ENCODE measurements at places on chromosomes 11 and 22.

DNA sequence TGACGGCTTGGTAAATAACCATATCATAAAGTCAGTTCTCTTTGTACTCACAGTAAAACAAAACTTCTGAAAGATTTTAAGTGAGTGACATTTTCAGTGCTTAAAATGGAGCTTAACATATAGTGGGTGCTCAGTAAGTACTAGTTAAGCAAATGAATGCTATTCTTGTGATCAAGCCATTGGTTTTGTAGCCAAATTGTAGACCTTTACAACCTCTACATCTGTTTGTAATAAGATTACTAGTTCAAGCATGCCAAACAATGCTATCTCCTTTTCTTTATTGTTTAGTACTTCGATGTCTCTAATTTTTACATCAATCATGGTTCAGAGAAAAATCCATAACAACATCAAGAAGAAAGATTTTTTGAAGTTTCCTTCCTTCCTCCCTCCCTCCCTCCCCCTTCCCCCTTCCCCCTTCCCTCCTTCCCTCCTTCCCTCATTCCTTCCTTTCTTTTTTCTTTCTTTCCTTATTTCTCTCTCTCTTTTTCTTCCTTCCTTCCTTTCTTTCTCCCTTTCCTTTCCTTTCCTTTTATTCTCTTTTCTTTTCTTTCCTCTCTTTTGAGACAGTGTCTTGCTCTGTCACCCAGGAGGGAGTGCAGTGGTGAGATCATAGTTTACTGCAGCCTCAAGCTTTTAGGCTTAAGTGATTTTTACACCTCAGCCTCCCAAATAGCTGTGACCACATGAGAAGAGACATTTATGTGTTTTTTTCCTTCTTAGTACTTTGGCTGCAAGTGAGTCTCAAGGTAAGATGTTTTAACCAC, 5.7 kb upstream of the OR51B4 start:
- no peak for DNase-seq

DNA sequence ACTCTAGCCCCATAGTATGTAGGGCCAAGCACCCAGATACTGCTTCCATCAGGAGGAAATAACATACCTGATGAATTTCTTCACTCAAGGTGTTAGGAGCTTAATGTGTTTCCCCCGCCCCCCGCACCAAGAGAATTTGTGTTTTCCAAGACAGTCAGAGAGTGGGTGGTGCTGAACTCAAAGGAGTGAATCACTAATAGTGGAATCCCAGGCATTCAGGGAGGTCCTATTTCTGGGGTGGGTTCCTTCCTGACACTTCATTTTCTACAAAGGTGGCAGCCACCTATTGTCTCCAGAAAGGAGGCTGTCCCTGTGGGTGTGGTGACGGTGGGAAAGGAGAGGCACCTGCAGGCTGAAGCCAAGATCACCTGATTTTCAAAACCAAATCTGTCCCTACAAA, 50.8 kb upstream of the ELF5 start:
- peak; percentile 75 for DNase-seq

GRCh38 chr11:71339396-71339881, 87.1 kb upstream of the SHANK2 start:
- DNase-seq = peak; percentile 90

DNA sequence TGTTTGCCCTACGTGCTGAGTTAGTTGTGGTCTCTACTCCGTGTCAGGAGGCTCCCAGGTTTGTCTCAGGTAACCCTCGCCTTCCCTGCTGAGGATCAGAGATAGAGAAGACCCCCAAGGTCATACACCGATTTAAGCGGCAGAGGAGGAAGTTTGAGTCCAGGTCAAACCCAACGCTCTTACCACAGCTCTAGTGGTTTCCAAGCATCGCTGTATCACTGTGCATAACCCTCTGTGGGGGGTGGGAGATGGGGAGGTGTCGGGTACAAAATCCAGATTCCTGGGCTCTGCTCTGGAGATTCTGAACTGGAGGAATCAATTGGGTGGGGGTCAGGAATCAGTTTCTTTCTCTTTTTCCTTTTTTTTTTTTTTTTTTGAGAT, 627 bp downstream of the DNAJC4 start:
- DNase-seq = no peak

DNA sequence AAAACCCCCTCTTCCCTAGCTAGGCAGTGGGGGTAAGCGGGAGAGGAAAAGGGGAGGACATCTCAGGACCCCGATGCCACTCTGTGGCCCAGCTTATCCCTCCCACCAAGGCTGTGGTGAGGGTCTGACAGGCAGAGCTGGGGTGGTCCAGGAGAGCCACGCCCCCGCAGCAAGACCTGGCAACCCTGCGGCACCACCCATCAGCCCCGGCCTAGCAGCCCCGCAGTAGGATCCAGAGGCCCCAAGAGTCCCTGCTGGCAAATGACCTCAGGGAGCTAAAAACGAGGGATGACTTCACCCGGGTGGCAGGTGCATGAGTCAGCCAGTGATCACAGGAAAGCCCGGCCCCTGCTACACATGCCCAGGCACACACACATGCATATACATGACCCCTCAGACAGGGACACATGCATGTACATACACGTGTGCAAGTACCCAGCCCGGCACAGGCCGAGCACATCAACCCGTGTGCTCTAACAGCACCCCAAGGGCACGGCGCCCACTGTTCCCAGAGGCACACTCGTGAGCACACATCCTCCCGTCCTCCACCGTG, 32.3 kb downstream of the ARVCF start:
- peak; percentile 96 for DNase-seq

DNA sequence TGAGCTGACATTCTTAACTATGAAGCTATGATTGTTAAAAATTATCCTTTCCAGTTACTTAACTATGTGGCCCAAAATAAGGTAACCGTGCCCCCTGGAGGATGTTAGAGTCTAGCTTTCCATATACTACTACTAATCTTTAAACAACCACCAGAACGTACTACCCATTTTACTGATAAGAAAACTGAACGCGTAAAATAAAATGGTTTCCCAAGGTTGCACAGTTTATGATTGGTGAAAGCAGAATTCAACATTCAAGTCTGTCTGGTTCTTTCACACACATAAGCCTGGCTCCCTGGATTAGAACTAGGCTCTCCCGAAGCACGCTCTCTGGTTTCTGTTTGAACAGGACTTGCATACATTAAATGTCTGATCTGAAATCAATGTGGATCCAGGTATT, 437.8 kb upstream of the CCDC90B start:
- DNase-seq = peak; percentile 59

DNA sequence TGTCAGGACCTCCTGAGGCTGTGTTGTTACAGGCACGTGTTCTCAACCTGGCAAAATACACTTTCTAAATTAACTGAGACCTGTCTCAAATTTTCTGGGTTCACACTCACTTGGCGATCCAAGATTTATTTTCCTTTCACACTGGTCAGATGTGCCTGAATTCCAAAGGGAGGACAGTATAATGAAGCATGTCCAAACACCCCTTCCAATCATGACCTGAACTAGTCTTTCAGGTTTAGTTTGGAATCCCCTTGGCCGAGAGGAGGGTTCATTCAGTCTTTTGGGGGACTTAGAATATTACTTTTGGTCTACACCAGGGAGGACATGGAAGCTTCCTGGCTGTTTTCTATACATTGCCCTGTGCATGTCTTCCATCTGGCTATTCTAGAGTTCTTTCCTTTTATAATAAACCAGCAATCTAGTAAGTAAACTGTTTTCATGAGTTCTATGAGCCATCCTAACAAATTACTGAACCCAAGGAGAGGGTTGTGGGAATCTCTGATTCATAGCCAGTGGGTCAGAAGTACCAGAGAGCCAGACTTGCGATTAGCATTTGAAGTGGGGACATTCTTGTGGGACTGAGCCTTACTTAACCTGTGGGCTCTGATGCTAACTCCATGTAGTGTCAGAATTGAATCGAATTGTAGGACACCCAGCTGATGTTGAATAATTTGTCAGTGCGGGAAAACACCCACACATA, 14.8 kb upstream of the TMEM216 start:
- DNase-seq = peak; percentile 55

- peak; percentile 73 for DNase-seq
Measured at GRCh38 chr11:74611369-74611861, 19.0 kb downstream of the POLD3 start.

DNA sequence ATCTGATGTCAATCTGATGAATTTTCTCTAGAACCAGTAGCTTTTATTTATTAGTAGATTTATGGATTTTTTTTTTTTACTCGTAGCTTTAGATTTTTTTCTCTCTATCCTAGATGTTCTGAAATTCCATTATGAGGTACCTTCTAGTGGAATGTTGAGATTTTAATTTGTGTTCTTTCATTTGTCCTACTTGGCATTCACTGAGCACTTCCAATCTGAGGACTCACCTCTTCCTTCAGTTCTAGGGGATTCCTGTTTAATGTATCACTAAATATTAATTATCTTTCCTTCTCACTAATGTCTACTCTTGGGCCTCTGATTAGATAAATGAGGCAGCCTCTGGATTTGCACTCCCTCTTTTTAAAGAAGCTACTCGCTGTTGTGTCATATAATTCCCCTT, 40.2 kb upstream of the WNT7B start:
- no peak for DNase-seq

DNA sequence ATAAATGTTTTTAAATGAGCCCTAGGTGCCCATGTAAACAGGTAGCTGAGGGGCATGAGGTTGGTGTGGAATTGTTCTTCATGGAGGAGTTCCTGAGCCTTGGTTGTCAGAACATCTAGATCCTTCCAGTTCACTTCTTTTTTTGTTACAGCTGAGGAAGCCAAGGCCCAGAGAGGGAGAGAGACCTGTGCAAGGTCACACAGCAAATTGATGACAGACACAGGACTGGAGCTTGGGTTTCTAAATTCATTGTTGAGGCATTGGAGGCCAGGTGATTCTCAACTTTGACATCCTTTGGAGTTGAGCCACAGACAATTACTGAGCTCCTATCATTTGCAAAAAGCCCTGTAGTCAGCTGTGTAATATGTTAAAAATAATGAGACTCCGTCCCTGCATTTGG, 73.1 kb upstream of the CRYBB3 start:
- no peak for DNase-seq

- no peak for DNase-seq
Measured at GRCh38 chr11:19718051-19718450, 5.4 kb downstream of the NAV2 start.

DNA sequence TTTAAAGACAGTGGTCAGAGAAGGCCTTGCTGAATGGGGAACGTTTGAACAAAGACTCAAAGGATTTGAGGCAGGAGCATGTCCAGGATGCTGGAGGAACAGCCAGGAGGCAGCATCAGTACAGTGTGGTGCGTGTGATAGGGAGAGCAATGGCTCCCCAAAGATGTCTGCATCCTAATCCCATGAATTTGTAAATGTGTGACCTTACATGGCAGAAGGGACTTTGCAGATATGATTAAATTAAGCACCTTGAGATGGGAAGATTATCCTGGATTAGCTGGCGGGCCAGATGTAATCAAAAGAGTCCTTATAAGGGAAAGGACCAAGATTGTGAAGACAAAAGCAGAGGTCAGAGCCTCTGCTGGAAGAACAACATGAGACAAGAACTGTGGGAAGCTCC, 24.6 kb upstream of the FAT3 start:
- DNase-seq = no peak

GRCh38 chr11:18065572-18065971, 19.5 kb upstream of the TPH1 start:
- peak; percentile 79 for DNase-seq

DNA sequence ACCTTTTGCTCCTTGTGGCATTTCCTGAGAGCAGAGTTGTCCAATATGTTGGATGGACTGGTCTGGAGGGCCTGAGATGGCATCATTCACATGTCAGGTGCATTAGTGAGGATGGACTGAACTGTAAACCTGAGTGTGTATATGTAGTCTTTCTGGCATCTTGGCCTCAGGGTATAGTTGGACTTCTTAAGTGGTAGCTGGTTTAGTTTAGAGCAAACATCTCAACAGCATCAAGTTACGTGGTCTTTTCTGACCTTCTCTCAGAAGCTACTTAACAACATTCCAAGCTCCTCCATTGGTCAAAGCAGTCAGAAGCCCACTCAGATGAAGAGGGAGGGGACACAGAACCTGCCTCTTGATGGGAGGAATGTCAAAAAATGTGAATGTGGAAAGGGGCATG, 829.9 kb downstream of the METTL15 start:
- no peak for DNase-seq

- no peak for DNase-seq
Measured at GRCh38 chr11:123580137-123580536, 74.3 kb downstream of the SCN3B start.

- no peak for DNase-seq
Measured at GRCh38 chr22:27551402-27551801, 250.2 kb downstream of the MN1 start.

- peak; percentile 96 for DNase-seq
Measured at GRCh38 chr22:42990131-42990838, 24.7 kb downstream of the PACSIN2 start.

- DNase-seq = no peak
Measured at GRCh38 chr11:67613313-67613959, 6.7 kb downstream of the NDUFV1 start.

GRCh38 chr22:45895436-45896152, 81.4 kb downstream of the WNT7B start:
- DNase-seq = no peak

DNA sequence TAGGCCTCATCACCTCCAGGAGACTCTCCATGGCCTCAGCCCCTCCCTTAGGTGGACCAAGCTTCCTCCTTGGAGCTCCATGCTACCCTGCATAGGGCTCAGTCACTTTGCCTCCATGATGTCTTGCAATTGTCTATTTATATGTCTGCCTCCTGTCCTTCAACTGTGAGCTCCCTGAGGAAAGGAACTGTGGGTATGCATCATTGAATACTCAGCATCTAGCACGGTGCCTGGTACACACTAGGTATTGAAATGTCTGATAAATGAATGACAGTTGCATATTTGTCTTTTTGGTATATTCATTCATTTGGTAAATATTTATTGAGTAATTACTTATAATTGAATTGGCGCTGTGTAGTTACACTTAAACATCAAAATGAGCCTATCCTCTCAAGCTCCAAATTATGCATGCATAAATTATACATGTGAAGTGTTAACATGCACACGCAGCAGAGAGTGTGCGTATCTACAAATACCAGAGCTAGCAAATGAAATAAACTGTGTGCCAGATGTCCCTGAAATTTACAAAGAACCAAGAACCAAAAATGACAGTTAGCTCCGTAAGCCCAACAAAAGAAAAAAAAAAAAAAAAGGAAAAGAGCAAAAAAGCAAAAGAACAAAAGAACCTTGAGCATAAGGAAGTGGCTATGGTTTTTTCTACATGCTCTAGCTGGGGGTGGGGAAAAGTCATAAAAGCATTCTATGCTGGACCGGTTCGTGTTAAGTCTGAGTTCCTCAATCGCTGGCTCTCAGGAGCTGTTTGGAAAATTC, 25.2 kb downstream of the GRAP2 start:
- DNase-seq = no peak

DNA sequence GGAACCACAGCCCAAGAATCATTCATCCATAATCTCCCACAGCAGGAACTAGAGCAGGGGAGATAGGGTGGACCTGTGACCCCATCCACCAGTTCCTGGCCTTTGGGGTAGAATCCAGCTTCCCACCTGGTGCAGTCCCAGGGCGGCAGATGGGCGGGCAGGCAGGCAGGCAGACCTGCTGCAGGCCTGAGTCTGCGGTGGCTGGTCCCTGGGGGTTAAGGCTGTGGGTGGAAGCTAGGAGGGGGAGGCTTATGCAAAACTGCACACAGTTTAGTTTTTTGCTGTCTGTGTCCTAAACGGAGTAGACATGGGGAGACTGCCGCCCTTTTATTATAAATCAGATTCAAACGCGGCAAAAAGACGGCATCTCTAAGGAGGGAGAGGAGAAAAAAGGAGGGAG, 4.5 kb upstream of the NEFH start:
- no peak for DNase-seq

GRCh38 chr11:120133216-120134105, 4.5 kb downstream of the TRIM29 start:
- no peak for DNase-seq

- DNase-seq = no peak
Measured at GRCh38 chr11:342328-342727, 21.7 kb upstream of the IFITM3 start.

GRCh38 chr11:13000721-13001120, 8.4 kb upstream of the RASSF10 start:
- DNase-seq = no peak
